ENCODE measurements at places on chromosomes 4 and X. TPM values are rescaled to one million over a fixed set of nuclear protein-coding genes. Genes with fewer than 3 reads are reported as not detected.

The PDLIM3 gene
- total RNA-seq = 0.51 TPM

The ETDA gene
- total RNA-seq = not detected

The LRP2BP gene
- total RNA-seq = 0.49 TPM

The C4orf50 gene
- not detected for total RNA-seq

The CYTL1 gene
- not detected for total RNA-seq

The LRAT gene
- total RNA-seq = 7.0 TPM

The GAGE2A gene
- total RNA-seq = not detected

The PDE5A gene
- total RNA-seq = 41.9 TPM

The SPATA18 gene
- total RNA-seq = not detected

Measured in Calu3 (cell line).